ENCODE measurements at places on chromosomes 1 and 21. TPM values are rescaled to one million over a fixed set of nuclear protein-coding genes. Genes with fewer than 3 reads are reported as not detected.
A peak's percentile ranks its signal among the peaks of the same experiment; 100 is the strongest.

- no peaks in the 10 kb centered on the region for H3K27me3 ChIP-seq
- DNase-seq = no peak
- H3K4me3 ChIP-seq = no peak overlapping the region
- no peaks in the 10 kb centered on the region for H3K36me3 ChIP-seq
Measured at GRCh38 chr1:182485861-182486260, 35.9 kb downstream of the RGSL1 start.

DNA sequence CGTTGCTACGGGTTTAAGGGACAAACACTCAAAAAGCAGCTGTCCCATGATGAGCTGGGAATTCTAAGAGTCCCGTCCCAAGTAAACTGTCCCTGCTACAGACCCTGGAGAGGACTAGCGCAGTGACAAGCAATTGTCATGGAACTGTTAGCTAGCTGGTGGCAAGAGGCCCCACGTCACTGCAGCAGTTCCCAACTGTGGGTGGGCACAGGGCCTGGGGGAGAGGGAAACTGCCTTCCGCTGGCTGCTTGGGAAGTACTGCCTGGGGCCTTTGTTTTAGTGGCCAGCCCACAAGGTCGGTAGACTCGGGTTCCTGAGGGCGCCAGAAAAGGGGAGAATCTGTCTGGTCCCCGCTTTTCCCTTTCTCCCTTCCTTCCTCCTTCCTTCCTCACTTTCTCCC lies 97.4 kb downstream of the LACTBL1 start:
- H3K27ac ChIP-seq = no peak overlapping the region
- no peak overlapping the region for H3K4me3 ChIP-seq
- H3K36me3 ChIP-seq = no peaks in the 10 kb centered on the region

DNA sequence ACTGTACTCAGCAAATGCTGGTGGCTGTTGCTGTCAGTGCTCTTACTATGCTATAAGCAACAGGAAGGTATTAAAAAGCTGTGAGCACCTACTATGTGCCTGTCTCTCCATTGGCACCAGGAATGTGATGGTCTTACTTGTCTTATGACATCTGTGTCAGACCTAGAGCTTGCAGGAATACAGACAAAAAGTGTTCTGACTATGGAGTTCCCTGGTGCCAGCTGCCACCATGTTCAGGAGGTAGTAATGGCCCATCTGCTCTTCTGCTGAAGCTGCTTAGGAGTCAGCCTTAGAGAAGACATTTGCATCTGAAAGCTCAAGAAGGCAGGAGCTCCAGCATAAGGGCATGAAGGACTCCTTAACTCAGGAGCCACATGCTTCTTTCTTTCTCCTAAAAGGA lies 52.3 kb downstream of the MAB21L3 start:
- no peak overlapping the region for H3K4me3 ChIP-seq
- H3K27me3 ChIP-seq = no peaks in the 10 kb centered on the region

GRCh38 chr1:212586206-212587015 lies 22.1 kb upstream of the ATF3 start:
- H3K4me1 ChIP-seq = no peaks in the 10 kb centered on the region
- peaks cover 57% of the 10 kb centered on the region for H3K27me3 ChIP-seq
- H3K36me3 ChIP-seq = no peaks in the 10 kb centered on the region
- no peak for DNase-seq

DNA sequence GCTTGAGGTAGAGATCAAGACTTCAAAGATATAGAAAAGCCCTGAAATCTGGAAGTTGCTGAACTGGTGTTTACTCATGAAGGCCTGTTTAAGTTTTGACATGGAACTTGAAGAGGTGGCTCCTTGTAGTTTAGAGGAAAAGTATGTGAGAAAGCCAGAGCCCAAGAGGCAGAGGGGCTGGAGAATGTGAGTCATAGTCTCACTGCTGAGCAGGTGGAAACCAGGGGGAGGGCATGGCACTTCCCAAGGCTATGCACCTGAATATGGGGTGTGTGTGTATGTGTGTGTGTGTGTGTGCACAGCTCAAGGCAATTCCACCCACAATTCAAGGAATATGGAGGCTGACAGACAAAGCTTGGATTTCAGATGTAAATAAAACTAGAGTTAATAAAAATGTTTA lies 46.8 kb upstream of the C1orf198 start:
- H3K4me3 ChIP-seq = no peak overlapping the region
- no peak overlapping the region for H3K27ac ChIP-seq
- H3K4me1 ChIP-seq = peaks cover 10% of the 10 kb centered on the region
- peaks cover 58% of the 10 kb centered on the region for H3K36me3 ChIP-seq
- no peaks in the 10 kb centered on the region for H3K27me3 ChIP-seq
- DNase-seq = no peak

GRCh38 chr1:44640200-44640853 lies 34.0 kb downstream of the TMEM53 start:
- no peak overlapping the region for H3K4me3 ChIP-seq
- peak overlapping the region; percentile 74 for H3K27ac ChIP-seq
- no peaks in the 10 kb centered on the region for H3K27me3 ChIP-seq
- peaks cover 98% of the 10 kb centered on the region for H3K36me3 ChIP-seq
- DNase-seq = peak; percentile 30

DNA sequence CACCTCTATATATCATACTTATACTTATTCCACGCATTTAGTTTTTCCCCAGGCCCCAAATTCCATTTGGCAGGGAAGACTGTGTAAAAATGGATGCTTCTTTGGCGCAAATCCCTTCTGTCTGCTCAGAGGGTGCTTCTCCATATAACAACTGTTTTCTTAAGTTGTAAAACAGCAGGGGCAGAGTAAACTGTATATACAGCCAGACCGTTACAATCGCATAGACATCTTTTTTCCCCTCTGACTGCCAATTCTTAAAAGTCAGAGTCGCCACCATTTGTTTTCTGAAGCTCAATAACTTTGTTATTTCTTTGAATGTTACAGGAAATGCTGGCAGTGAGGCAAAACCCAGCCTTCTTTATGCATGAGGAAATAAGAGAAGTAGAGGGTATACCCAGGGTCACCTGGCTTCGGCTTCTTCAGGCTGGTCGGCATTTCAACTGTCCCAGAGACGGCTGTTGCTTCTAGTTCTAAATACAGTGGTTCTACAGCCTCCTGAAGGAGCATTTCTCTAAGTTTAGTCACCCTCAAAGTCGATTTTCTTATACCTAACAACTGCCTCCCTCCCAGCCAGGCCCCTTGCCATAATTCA lies 188.4 kb downstream of the CLIC6 start:
- no peak overlapping the region for H3K27ac ChIP-seq
- H3K4me3 ChIP-seq = no peak overlapping the region
- H3K36me3 ChIP-seq = no peaks in the 10 kb centered on the region
- no peak for DNase-seq
- H3K27me3 ChIP-seq = peaks cover 45% of the 10 kb centered on the region

GRCh38 chr1:54172614-54173599 lies 20.1 kb upstream of the CDCP2 start:
- H3K4me1 ChIP-seq = no peaks in the 10 kb centered on the region
- peaks cover 3% of the 10 kb centered on the region for H3K36me3 ChIP-seq
- no peak overlapping the region for H3K27ac ChIP-seq
- no peaks in the 10 kb centered on the region for H3K27me3 ChIP-seq
- H3K4me3 ChIP-seq = no peak overlapping the region

DNA sequence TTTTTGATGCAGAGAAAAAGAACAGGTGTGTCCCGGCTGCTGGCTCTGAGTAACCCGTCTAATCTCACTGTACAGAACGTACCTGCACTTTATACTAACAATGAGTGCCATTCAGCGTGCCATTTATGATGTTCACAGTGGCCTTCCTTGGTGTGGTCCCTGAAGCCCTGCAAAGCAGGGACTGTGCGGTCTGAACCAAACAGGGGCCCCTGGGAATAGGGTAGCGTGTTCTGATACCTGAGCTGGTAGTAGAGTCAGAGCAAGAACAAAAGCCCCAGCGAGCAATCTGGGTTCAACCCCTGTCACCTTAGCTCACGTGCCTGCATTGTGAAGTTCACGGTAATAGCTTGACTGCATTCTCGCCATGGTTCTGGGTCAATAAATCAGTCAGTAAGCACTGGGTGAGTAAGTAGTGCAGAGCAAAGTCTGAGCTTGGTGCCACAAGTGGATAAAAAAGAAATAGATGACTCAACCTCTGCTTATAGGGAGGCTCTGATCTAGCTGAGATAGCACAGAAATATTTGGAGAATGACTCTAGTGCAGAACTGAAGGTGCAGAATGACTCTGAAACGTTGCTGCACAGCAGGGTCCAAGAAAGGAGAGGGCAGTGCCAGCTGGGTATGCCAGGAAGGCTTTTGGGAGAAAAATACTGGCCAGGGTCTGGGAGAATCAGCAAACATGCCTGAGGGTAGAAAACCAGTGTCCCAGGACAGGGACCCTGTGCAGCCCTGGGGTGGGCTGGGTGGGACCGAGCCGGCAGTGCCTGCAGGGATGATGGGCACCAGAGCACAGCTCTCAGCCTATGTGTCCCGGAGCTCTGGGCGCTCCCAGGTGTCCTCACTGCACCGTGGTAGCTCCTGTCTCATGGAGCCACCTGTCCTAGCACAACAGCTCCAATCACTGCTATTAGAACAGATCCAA lies 125.9 kb downstream of the RHOU start:
- no peak for DNase-seq
- H3K27me3 ChIP-seq = peaks cover 45% of the 10 kb centered on the region
- no peak overlapping the region for H3K27ac ChIP-seq

DNA sequence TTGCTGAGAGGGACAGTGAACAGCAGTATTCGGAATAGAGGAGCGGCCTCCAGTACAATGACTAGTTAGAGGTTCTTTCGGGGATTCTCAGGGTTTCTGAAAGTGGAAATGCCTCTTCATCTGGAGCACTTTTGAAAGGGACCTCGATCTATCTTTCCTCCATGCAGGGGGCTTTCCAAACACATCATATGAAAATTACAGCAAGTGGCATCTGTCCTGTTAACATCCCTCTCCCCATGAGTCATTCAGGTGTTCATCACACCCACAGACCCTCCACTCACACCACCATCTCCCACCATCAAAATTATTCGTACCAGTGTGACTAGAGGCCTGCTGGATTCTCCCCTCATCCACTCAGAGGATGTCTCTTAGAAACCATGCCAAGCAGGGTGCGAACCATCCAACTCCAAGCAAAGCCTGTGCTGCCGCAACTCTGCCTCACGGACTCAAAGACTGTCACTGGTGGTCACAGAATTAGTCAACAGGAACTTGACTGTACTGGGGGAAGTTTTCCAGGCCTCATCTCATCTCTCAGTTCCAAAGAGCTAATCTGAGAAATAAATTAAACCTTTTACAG lies 211.1 kb downstream of the MRPL39 start:
- H3K4me1 ChIP-seq = no peaks in the 10 kb centered on the region
- no peaks in the 10 kb centered on the region for H3K27me3 ChIP-seq
- no peaks in the 10 kb centered on the region for H3K36me3 ChIP-seq
- H3K27ac ChIP-seq = no peak overlapping the region
- no peak for DNase-seq

DNA sequence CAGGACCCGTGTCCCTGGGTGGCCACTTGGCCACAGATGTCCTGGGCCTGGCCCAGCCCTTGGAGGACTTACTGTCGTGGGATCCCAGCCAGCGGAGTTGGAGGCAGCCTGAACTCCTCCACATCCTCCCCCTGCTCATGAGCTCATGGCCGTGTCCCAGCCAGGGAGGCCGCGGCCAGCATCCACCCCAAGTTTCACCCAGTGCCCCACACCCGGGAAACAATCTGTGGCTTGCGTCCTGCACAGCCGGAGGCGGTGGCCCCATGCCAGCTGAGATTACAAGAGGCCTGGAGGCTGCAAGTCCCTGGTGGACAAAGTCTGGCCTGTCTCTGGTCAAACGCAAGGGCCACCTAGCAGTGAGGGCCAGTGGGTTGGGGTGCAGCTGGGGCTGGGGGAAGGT lies 27.5 kb upstream of the TMEM52 start:
- peaks cover 44% of the 10 kb centered on the region for H3K27me3 ChIP-seq
- H3K4me1 ChIP-seq = peaks cover 15% of the 10 kb centered on the region
- peak; percentile 62 for DNase-seq
- no peaks in the 10 kb centered on the region for H3K36me3 ChIP-seq
- no peak overlapping the region for H3K27ac ChIP-seq

- H3K4me3 ChIP-seq = no peak overlapping the region
- H3K27ac ChIP-seq = no peak overlapping the region
- no peak for DNase-seq
- peaks cover 23% of the 10 kb centered on the region for H3K4me1 ChIP-seq
- no peaks in the 10 kb centered on the region for H3K27me3 ChIP-seq
Measured at GRCh38 chr21:38760017-38760761, 45.5 kb upstream of the ETS2 start.

GRCh38 chr1:88526456-88526855 lies 157.6 kb upstream of the PKN2 start:
- no peaks in the 10 kb centered on the region for H3K27me3 ChIP-seq
- DNase-seq = no peak
- H3K4me3 ChIP-seq = no peak overlapping the region
- no peak overlapping the region for H3K27ac ChIP-seq
- H3K4me1 ChIP-seq = no peaks in the 10 kb centered on the region
- no peaks in the 10 kb centered on the region for H3K36me3 ChIP-seq

GRCh38 chr1:39628807-39629350 lies 10.6 kb downstream of the HEYL start:
- no peak overlapping the region for H3K4me3 ChIP-seq
- H3K4me1 ChIP-seq = peaks cover 79% of the 10 kb centered on the region
- no peak for DNase-seq
- H3K27ac ChIP-seq = no peak overlapping the region

DNA sequence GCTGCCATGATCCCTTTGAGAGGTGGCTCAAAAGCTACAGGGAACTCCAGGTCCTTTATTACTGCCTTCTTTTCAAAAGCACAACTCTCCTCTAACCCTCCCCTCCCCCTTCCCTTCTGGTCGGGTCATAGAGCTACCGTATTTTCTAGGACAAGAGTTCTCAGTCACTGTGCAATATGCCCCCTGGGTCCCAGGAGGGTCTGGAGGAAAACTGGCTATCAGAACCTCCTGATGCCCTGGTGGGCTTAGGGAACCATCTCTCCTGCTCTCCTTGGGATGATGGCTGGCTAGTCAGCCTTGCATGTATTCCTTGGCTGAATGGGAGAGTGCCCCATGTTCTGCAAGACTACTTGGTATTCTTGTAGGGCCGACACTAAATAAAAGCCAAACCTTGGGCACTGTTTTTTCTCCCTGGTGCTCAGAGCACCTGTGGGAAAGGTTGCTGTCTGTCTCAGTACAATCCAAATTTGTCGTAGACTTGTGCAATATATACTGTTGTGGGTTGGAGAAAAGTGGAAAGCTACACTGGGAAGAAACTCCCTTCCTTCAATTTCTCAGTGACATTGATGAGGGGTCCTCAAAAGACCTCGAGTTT lies 3.1 kb downstream of the BTG2 start:
- peak overlapping the region; percentile 99 for H3K27ac ChIP-seq
- peaks cover 63% of the 10 kb centered on the region for H3K4me1 ChIP-seq
- peak overlapping the region; percentile 94 for H3K4me3 ChIP-seq
- H3K27me3 ChIP-seq = no peaks in the 10 kb centered on the region
- no peak for DNase-seq
- H3K36me3 ChIP-seq = peaks cover 39% of the 10 kb centered on the region

- no peak for DNase-seq
- H3K36me3 ChIP-seq = peaks cover 35% of the 10 kb centered on the region
- no peak overlapping the region for H3K27ac ChIP-seq
- no peak overlapping the region for H3K4me3 ChIP-seq
- H3K4me1 ChIP-seq = peaks cover 45% of the 10 kb centered on the region
Measured at GRCh38 chr1:88888750-88889149, 2.6 kb downstream of the GTF2B start.

Gene APOBEC4
- total RNA-seq = 0.11 TPM

Gene MSH4
- 0.25 TPM for total RNA-seq

Gene LRRC41
- total RNA-seq = 38.8 TPM

Gene FOXJ3
- total RNA-seq = 40.7 TPM

Gene CYP4X1
- total RNA-seq = 2.1 TPM

Gene RIMKLA
- total RNA-seq = 10.2 TPM

Data from left ventricle myocardium inferior (tissue), 1 donor.